ENCODE measurements at places on chromosomes 3 and 15. TPM values are rescaled to one million over a fixed set of nuclear protein-coding genes. Genes with fewer than 3 reads are reported as not detected.

The C3orf49 gene
- total RNA-seq = not detected

The CHRNA7 gene
- 12.2 TPM for total RNA-seq

The RGMA gene
- 10.6 TPM for total RNA-seq

The RPL39L gene
- total RNA-seq = 1.4 TPM

GRCh38 chr3:56800832-56801661 is 702 bp downstream of the ARHGEF3 start:
- no peak for DNase-seq

- DNase-seq = no peak
These were observed 5.2 kb downstream of the TPRA1 start for GRCh38 chr3:127585163-127585812.

GRCh38 chr3:161104561-161105551 is at the start of gene B3GALNT1:
Gene B3GALNT1 (minus strand): TSS chr3:161105349. CDS start chr3:161086754, 18,595 bp downstream.
- DNase-seq = peak; percentile 19

DNA sequence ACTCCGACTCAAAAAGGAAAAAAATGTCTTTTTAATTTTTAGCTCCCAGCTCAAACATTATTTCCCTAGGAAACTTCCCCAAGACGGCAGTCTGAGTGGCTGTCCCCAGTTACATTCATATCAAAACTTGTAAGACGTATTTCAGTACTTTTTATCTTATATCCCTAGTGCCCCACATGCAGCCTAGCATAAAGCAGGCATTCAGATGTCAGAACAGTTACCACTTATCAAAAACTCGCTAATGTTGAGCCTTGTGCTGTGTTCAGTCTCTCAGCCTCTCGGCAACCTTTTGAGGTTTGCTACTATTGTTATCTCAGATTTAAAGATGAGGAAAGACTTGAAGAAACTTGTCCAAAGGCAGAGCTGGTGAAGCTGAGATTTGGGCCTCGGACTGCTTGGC is 6.6 kb upstream of the SELENOS start:
- DNase-seq = no peak

DNA sequence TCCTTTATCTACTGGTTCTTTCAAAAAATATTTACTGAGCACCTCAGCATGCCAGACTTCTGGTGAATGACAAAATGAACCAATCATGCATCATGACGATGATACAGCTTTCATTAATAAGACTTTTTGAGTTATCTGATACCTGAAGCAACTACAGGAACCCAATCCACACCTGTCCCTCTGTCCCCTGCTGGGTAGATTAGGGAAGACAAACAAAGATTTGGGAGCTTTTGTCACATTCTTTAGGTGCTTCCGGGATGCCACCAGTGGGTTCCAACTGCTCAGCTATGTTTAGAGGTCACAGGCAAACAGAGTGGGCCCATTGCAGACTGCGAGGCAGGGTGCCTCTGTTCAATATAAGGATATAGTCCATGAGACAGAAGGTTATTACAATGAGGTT is 1020.5 kb upstream of the CFAP20DC start:
- DNase-seq = no peak

GRCh38 chr3:122519693-122520092 is 5.0 kb upstream of the KPNA1 start:
- no peak for DNase-seq

DNA sequence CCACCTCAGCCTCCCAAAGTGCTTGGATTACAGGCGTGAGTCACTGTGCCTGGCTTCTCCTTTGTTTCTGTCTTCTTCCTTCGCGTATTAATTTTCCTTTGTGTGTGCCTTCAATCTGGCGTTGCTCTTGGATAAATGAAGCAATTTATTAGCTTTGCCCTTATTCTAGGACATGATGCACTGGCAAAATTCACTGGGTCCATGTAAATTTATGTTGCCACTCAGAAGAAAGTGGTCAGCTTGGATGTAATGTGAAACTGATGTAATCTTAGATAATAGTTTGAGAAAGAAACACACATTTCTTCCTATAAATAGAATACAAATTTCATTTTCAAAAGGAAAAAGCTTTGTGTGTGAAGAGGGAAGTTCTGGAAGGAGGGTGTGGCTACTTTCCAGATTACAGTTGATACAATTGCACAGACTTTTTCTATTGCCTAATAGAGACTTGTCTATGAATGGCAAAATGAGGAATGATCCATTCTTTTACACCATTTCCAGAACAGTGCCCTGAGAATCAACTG is 23.3 kb upstream of the ATP1B3 start:
- DNase-seq = peak; percentile 32

DNA sequence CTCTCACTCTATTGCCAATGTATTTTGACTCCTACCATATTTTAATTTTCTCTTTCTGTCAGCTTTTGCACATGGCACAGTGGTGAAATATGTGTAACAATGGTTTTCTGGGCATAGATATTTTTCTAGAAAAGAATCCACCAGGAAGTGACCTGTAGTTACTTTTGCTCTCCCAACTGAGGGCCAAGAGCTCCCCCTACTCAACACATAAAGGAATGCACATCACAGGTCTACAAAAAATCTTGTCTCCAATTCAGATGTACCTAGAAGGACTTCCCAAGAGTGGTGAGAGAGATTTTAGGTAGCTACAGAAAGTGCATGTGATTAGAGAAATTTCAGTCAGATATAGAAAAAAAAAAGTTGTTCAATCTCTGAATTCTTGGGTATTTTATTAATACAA is 15.6 kb downstream of the CPA3 start:
- DNase-seq = no peak

DNA sequence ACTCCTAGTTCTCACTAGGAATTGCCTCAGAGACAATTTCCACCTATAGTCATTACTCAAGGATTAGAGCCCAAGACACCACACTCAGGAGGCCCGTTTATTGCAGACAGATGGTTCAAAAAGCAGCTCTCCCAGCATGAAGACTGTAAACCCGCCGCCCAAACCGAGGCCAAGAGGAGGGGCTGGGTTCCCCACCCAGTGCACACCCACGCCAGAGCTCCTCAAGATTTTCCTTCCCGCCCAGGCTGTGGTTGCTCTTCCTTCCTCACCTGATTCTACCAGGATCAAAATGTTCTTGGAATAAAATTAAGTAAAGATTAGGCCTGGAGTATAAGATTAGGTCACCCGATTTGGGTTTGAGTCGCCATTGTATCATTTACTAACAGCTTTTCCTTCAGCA is 364.4 kb downstream of the MECOM start:
- peak; percentile 79 for DNase-seq

GRCh38 chr15:56234804-56235203 is 8.9 kb downstream of the RFX7 start:
- DNase-seq = no peak

- DNase-seq = no peak
These were observed 338.2 kb upstream of the ATP10A start for GRCh38 chr15:26201177-26201858.

GRCh38 chr15:33119273-33119672 is 75.2 kb downstream of the FMN1 start:
- DNase-seq = no peak

DNA sequence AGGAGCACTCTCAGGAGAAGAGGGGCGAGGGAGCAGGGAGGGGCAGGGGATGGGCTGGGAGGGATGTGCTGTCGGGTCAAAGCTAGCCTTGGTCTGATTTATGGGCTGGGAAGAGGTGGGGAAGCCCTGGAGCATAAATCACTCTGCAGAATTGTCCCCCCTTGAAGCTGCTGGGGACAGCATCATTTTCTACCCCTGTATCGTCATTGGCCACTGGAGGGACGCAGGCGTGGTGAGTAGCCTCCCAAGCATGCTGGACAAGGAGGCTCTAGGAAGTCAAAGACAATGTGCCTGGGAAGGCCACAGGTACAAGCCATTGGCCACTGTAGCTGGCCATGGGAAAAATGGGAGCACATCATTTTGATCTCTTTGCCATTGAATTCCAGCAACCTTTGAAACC is 175.5 kb upstream of the CTDSPL start:
- no peak for DNase-seq

GRCh38 chr3:156811089-156811862 is 14.9 kb upstream of the LEKR1 start:
- DNase-seq = no peak

GRCh38 chr15:49830391-49830790 is 209.5 kb downstream of the DTWD1 start:
- no peak for DNase-seq

GRCh38 chr3:148865049-148865448 is at the start of gene CPA3:
Gene CPA3 (plus strand): TSS chr3:148865296. CDS start chr3:148865308, 12 bp downstream.
- DNase-seq = no peak

DNA sequence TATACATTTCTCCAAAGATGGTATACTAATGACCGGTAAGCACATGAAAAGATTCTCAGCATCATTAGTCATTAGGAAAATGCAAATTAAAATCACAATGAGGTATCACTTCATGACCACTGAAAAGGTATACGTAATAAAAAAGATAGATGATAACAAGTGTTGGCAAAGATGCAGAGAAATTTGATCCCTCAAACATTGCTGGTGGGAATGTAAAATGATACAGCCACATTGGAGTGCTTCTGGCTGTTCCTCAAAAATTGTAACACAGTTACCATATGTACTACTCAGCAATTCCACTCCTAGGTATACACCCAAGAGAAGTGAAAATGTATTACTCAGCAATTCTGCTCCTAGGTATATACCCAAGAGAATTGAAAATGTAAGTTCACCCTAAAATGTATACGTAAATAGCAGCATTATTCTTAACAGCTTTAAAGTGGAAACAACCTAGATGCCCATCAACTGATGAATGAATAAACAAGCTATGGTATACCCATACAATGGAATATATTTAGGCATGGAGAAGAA is 25.0 kb upstream of the KY start:
- no peak for DNase-seq

DNA sequence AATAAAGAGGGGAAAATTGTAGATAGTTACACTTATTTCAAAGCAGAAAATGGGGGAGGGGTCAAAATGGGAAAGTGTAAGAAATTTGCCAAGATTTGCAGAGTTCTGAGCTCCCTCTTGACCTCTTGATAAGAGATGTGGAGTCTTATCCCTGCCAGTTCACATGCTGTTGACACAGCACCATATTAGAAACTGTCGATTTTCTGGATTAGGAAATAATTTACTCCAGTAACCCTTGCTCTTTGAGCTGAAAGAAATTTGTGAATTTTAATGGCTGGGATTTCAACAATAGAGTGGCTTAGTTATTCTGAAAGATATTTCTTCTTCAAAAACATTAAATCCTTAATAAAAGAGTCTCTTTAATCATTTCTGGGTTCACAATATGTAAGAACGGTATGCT is 306.2 kb upstream of the CNTN4 start:
- DNase-seq = no peak

DNA sequence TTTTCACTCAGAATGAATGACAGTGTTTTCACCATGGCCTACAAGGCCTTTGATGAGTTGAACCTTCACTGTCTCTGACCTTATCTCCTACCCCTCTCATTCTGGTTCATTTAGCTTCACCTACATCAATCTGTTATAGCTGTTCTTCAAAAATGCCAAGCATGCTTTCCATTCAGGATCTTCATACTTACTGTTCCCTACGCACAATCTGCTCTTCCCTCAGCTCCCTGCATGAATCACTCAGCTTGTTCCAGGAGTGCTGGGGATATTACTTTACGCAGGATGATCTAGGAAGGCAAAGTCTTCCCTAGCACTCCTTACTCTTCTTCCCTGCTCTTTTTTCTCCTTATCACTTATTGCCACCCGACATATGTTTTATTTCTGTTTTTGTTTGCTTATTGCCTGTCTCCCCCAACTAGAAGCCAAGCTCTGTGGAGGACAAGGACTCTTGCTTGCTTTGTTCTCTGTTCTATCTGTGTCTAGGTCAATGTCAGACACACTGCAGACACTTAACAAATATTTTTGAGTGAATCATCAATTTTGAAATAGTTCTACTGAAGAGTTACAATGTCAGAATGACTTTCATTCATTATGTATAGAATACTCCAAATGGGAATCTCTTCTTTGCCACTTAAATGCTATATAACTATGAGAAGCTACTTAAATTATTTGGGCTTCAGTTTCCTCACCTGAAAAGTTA is 238.3 kb upstream of the FEZF2 start:
- no peak for DNase-seq

- no peak for DNase-seq
These were observed 28.2 kb upstream of the PIAS1 start for GRCh38 chr15:68025835-68026424.

DNA sequence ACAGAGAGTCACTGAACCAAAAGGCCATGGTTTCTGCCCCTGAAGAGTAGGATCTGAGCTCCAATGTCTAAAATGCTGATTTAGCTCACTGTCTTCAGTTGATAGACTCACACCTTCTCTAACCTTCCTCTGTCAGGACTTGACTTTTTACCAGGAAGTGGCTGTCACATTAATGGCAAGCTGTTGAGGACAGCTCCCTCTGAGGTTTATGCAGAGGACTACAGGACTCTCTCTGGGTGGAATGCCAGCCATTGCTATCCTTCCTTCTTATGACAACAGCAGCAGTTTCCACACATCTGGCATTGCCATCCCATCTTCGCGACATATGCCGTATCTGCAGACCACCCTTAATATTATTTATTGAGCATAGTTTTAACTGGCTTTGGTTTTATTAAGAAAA is 103.8 kb upstream of the PRICKLE2 start:
- no peak for DNase-seq

DNA sequence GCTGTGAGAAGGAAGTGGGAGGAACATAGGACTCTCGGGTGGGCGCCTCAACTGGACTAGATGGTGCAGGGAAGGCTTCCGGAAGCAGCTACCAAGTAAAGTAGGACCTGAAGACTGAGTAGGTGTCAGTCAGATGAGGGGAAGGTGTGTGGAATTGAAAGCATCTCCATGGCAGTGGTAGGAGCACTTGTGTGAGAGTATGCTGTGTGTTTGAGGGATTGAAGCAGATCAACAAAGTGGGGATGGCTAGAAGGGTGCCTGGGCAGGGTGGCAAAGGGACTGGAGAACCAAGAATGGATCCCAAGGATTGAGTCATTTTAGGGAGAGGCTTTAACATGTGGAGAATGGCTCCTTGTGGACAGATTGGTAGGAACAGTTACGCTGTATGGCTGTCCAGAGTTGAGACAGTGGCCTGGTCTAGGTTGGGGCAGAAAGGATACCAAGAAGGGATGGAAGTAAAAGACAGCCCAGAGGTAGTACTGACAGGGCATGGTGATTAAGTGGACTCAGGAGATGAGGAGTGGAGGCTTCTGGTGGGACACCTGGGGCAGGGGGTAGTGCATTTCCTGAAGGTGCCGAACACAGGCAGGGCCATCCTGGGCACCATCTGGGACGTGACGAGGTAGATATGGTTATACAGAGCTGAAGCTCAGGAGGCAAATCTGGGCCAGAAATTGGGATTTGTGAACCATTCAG is 1.5 kb downstream of the UQCC5 start:
- DNase-seq = no peak

Data from mucosa of descending colon (tissue), 3 donors.